Stimulated activated CD4-positive, alpha-beta T cell treated with anti-CD3 and anti-CD28 coated beads, Interleukin-2, amount 100 ng/mL, for 24 hours (primary cell): ENCODE measurements at places on chromosomes 7 and 10.

DNA sequence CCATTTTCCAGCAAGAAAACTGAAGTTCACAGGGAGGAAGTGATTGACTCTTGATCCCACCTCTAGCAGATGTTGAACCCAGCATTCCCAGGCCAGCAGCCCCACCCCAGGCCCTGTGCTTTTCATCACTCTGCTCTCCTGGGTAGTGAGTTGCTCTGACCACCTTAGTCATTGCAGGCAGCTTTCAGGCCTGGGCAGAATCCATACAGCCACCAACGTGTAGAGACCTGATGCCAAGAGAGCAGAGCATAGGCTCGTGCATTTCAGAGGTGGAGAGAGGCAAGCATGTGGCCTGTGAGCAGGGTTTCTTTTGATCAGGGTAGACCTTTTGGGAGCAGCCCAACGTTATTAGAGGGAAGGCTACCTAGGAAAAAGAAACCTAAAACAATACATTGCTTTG lies 334.6 kb downstream of the PTEN start:
- no peak for DNase-seq

DNA sequence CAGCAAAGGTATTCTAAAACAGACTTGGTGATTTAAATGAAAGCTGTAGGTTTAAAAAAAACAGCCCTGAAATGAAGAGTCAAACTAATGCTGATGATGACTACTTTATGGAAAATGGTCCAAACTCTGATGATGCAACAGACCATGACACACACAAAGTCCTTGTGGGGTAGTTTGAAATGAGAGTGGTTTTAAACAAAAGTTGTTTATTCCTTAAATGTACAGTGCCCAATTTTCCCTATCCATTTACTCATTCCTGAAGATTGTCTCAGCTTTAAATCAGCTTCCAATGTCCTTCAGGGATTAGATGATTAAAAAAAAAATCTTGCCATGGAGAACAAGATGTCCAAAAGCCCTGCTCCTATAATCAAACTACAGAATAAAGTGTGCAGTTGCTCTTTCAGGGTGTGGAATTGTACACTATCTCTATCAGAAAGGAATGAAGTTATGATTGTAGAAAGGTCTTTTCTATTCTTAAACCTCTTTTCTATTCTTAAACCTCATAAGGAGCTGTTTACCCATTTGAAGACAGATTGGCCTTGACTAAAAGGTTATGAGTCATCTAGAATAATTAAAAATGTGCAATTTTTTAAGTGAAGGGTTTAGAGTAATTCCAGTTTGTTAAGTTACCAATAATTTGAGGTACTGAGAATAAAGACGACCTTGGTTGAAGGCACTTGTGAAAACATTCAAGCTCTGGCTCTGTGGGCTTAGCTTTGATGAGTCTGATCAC lies 70.2 kb upstream of the ITGA8 start:
- DNase-seq: no peak

GRCh38 chr10:98029149-98030092 lies 1.0 kb downstream of the CRTAC1 start:
- DNase-seq: no peak

DNA sequence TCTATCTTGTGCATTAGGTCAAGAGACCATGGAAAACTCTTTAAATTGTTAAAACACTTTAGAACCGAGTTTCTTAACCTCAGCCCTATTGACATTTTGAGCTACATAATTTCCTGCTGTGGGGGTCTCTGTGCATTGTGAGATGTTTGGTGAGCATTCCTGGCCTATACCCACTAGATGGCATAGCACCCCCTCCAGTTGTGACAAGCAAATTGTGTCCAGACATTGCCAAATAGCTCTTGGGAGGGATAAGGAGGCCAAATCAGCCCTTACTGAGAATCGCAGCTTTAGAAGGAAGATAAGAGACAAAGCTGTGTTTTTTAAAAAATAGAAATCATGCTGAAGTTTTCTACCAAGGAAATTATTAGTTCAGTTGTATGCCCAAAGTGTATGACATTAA lies 1158.5 kb upstream of the C7orf33 start:
- DNase-seq: no peak

- DNase-seq: no peak
These were observed 99.1 kb downstream of the ZNF680 start for GRCh38 chr7:64463636-64464375.

- no peak for DNase-seq
These were observed 70.9 kb downstream of the GCC1 start for GRCh38 chr7:127514499-127514898.

DNA sequence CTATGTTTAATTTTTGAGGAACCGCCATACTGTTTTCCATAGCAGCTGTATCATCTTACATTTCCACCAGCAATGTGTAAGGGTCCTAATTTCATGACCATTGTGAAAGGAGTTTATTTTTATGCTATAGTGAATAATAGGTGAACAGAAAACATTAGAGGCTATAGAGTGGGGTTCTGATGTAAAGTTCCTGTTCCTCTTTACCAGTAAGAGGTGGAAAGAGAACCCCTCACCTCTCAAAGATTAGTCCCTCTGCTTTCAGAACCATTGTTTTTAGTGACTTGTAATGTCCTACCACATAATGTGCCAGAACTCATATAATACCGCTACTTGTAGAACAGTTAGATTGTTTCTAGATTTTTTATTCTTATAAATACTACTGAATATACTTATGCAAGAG lies 34.2 kb downstream of the SUFU start:
- no peak for DNase-seq

DNA sequence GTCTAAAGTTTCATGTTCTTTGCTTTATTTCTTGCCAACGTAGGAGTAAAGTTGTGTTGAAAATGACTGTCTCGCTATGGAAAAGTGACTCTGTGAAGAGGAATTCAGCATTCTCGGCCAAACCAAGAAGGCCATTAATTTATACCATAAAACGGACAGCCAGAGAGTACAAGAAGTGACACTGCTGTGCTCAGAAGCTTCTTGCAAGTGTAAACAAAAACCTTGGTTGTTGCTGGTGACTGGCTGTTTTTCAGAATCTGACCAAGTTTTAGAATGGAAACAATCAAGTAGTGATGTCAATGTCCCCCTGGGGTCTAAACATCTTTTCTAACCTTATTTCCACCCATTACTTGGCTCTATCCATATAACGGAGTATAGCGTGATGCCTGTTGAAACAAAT lies 201.9 kb downstream of the INHBA start:
- no peak for DNase-seq

DNA sequence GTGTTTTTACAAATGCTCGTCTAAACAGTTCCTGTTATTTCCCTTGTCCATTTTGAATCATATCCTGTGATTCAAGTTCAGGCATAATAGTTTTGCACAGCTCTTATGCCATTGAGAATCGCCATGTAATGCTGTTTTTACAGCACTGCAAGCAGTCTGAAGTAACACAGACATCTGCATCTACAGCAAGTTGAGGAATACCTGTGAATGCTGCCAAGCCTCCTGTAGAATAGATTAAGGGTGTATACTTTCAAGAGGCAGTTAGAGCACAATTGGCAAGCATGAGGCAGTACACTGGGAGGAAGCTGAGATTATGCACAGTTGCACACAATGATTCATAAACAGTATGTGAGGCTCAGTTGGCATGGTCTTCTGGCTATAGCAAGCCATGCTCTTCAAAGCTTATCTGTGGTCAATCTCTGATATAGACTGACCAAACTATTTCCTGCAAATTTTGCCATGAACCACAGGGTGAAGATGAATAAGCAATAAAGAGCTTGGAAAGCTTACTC lies 121.9 kb upstream of the AKR1E2 start:
- no peak for DNase-seq

GRCh38 chr10:57300718-57301117 lies 939.7 kb upstream of the ZWINT start:
- no peak for DNase-seq

DNA sequence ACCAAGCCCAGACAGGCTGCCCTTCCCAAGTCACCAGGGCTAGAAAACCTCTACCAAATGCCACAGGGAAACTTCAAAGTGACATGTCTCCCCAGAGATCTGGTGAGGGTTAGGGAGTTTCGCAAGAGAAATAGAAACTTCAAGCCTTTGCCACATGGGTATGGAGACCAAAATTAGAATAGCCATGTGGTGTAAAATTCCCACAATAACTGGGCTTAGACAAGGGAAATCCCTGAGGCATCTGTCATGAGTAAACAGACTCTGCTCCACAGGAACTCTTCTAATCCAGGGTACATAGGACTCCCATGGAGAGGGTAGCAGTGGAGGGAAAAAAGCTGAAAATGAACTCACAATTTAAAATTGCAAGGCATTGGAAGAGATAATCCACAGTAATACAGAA lies 14.3 kb downstream of the ADAM12 start:
- DNase-seq: no peak

DNA sequence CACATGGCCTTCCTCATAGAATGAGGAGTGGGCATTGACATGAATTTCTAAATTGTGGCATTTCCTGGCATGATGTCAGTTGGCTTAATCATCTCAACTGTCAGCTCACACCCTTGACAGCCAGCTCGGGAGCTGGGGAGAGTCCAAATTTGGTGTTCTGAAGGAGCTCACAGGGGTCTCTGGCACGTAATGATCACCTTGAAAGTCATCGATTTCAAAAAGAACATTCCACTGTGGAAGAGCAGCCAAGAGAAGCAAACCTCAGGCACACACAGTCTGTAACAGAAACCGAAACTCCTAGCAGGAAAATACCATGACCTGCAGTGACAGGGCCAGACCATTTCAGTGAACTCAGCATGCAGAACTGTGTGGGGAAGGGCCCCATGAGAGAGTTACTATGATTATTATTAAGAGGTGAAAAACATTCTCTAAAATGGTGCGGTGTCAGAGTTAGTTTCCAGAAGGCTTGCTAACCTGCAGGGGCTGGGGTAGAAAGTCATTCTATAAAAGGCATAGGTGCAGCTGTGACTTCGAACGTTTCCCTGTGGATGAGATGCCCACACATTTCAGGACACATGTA lies 26.4 kb upstream of the KLF6 start:
- peak; percentile 65 for DNase-seq

GRCh38 chr7:44440577-44441078 lies 49.8 kb downstream of the NUDCD3 start:
- no peak for DNase-seq

- DNase-seq: peak; percentile 11
These were observed 164.6 kb upstream of the ZMIZ1 start for GRCh38 chr10:78904196-78904595.

GRCh38 chr10:28381903-28382347 lies 79.1 kb upstream of the MPP7 start:
- DNase-seq: peak; percentile 86

DNA sequence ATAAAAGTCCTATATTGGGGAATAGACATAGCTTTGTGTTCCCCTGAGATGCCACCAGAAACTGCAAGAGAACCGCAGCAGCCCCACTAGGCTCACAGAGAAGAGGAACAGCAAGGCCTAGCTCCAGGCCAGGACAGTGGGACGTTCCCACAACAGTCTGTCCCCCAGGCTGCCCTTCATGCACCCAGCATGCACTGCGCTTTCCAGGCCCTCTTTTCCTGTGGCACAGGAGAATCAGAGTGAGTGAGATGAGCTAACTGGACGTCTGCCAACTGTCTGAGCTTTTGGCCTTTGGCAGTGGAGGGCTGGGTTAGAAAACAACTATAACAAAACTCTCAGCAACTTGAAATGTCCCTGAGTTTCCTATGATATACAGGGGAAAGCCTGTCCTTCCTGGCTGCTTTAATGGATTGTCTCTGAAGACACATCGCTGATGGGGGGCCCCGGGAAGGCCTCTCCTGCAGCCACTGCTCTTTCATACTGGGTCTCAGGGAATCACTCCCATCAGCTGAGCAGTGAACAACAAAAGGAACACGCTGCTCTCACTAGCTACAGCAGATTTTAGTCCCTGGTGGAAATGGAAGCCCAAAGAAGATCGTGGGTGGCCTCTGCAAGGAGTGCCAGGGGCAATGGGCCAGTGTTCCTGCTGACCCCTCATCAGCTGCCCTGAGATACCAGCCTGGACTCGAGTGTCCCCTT lies 53.5 kb downstream of the PODXL start:
- DNase-seq: no peak

- DNase-seq: no peak
These were observed 6.2 kb downstream of the PLXNA4 start for GRCh38 chr7:132569884-132570614.

GRCh38 chr10:130174328-130174727 lies 38.1 kb downstream of the GLRX3 start:
- DNase-seq: no peak

- DNase-seq: no peak
These were observed 338 bp downstream of the SDK1 start for GRCh38 chr7:3301449-3301731.

- DNase-seq: no peak
These were observed 3.7 kb upstream of the MCU start for GRCh38 chr10:72688208-72688651.

- no peak for DNase-seq
These were observed 63.7 kb upstream of the AOAH start for GRCh38 chr7:36787933-36788378.

DNA sequence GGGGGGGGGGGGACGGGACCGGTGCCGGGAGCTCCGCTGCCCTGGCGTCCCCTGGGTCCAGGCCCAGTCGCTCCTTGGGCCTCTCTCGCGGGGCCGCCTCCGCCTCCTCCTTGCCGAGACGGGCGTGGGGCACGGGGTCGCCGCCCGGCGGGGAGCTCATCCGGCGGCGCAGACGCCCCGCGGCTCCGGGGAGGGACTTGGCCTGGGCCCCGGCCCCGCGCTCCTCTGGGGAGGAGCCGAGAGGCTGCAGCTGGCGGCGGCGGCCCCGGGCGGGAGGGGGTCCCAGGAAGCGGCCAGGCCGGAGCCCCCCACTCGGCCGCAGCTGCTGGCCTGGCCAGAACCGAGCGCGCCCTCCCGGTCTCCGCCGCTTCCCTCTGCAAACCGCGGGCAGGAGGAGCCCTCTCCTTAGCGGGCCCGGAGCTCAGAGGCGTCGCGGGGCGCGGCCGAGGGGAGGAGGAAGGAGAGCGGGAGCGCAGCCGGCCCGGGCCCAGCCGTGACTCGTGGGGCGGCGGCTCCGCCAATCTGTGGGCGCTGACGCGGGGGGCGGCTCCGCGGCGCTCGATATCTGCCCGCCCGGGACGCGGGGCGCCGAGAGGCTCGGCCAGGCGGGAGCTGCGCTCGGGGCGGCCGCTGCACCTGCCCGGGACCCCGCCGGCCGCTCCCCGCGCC lies at the start of gene FAM20C:
FAM20C (plus strand) TSS at position 591 of the 669 bp plus-strand sequence. CDS start 629 bp downstream, outside the sequence.
- peak; percentile 45 for DNase-seq

- DNase-seq: no peak
These were observed 160.8 kb upstream of the TCF7L2 start for GRCh38 chr10:112789248-112789647.
